ENCODE measurements at places on chromosomes 6 and 20.

DNA sequence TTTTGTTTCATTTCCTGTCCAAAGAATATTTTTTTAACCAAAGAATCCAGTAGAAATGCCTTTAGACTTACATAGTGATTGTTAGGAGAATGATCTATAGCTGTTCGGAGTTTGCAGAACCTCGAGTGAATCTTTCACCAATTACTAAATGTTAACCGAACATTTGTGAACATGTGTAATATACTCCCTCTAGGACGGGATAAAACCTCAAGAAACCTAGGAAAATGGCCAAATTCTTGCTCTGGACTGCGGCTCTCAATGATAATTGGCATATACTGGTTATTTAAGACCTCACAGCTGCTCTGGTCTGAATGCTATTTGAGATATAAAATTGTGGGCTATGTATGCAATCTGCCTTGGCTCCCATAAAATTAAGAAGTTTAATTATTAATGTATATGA is 137.1 kb downstream of the PACRG start:
- DNase-seq = no peak

DNA sequence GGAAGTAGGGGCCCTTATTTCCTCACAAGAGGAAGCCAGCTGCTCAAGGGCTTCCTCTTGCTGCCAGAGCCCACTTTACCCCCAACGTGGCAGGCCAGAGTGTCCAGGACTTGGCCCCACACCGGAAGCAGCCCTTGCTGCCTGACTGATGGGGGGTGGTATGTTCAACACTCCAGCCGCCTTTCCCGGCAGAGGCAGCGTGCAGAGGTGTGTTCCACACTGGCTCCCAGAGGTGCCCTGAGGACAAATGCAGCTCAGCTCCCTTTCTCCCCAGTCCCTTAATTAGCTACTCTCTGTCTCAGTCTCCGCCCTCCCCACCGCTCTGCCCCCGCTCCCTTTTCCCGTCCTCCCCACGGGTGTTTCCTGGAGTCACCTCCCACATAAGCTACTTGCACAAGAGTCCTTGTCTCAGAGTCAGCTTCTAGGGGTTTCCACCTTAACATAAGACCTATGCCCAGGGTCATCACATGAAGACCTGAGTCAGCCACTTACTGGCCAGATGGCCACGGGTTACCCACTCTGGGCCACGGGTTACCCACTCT is 61.7 kb upstream of the SHLD1 start:
- no peak for DNase-seq

DNA sequence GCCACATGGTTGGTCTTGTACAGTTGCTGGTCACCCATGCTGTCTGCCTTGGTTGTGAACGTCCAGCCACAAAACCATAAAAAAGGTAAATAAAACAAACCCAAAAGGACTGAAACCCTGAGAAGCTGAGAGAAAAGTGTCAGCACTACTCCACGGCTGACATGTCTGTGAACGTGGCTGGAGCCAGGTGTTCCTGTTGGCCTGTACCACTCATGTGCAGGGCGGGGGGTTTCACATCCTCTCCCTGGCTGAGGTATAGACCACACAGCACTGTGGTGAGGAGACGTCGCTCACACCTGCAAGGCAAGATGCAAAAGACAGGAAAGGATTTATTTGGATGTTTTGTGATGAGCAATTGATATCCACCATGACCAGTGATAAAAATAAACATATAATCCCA is 51.9 kb upstream of the MRPS10 start:
- DNase-seq = no peak

GRCh38 chr6:155158030-155158843 is 105.6 kb upstream of the CLDN20 start:
- DNase-seq = no peak

DNA sequence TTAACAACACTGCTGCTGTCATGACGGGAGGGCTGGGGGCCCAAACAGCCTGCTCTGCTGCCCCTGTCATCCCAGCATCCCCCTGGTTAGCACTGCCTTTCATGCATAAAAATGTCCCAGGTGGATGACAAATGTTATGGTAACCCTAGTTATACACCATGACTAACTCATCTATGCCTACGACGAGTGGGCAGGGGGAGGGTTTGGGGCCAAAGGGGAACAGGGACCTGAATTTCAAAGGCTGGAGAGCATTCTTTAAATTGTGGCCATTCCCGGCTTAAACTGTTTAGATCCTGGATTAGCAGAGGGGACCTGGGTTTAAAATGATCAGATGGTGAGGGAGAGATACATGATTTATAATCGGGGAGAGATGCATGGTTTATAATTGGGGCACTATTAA is 24.4 kb downstream of the GNAS-AS1 start:
- DNase-seq = no peak

- peak; percentile 27 for DNase-seq
Observed at GRCh38 chr20:59774204-59774641, 159.2 kb downstream of the SYCP2 start.

DNA sequence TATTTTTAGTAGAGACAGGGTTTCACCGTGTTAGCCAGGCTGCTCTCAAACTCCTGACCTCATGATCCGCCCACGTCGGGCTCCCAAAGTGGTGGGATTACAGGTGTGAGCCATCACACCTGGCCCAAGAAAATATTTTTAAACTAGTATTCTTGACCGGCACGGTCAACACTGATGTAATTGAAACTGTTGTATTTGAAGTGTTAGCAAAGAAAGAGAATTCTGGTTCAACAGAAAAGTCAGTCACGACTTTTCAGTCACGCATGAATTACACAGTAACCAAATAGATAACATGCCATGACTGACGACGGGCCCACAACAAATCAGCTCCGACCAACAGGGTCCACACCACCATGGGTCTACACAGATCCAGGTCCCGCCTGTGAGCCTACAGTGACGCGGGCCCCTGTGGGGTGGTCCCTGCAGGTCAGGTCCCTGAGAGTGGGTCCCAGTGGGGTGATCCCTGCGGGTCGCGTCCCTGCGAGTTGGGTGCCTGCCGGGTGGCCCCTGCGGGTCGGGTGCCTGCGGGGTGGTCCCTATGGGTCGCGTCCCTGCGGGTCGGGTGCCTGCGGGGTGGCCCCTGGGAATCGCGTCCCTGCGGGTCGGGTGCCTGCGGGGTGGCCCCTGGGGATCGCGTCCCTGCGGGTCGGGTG is 1.0 kb downstream of the GMEB2 start:
- peak; percentile 72 for DNase-seq

- DNase-seq = no peak
Observed at GRCh38 chr6:91487696-91488392, 901.0 kb upstream of the MAP3K7 start.

DNA sequence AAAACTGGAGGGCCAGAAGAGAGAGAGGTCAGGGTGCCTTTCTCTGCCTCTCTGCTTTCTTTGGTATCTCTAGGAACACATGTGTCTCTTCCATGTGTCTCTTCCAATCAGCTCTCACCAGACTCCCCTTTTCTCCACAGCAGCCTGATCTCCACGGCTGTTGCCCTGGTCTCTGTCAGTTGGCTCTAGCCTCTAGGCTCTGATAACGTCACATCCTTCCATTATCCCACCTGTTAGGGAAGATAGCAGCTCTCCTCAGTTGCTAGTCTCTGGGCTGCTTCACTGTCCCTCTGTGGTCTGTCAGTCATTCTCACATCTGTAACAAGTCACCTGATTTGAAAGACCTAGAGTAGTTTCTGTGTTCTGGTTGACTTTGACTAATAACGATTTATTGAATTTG is 80.2 kb downstream of the PLCB4 start:
- no peak for DNase-seq

DNA sequence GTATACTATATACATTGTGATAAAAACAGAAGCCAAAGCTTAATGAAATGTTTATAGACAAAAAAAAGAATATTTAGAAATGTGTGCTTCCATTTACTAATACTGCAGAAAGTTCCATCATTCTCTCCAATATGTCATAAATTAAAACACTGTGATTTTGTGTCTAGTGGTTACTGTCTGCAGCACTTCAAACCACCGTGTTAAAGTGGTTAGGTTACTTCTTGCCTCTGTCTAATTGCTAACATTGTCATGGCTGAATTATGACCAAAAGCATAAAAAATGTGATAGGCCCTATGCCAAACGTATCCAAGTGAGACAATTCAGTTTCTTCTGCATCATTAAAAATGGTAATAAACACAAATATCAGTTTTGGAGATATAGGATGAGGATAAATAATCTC is 52.7 kb upstream of the CST5 start:
- no peak for DNase-seq

Measured in activated effector memory CD4-positive, alpha-beta T cell treated with anti-CD3 and anti-CD28 coated beads, Interleukin-2, amount 50 U/mL, for 16 hours (primary cell).